ENCODE measurements at places on chromosomes 16 and 17.

DNA sequence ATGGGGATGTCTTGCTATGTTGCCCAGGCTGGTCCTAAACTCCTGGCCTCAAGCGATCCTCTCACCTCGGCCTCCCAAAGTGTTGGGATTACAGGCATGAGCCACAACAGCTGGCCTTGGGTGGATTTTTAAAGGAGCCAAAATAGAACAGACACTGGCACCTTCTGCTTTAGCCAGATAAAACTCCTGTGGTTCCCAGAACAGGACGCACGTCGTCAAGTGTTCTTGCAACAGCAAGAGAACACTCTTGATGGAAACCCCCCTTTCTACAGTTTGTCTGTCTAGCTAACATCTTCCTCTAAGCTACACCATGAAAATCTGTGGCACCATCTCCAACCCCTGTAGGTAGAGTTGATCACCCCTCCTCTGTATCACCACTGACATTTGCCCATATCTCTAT, 122.6 kb downstream of the NPIPB5 start:
- no peak for DNase-seq

GRCh38 chr17:2395258-2396181, 5.3 kb downstream of the MNT start:
- no peak for DNase-seq

DNA sequence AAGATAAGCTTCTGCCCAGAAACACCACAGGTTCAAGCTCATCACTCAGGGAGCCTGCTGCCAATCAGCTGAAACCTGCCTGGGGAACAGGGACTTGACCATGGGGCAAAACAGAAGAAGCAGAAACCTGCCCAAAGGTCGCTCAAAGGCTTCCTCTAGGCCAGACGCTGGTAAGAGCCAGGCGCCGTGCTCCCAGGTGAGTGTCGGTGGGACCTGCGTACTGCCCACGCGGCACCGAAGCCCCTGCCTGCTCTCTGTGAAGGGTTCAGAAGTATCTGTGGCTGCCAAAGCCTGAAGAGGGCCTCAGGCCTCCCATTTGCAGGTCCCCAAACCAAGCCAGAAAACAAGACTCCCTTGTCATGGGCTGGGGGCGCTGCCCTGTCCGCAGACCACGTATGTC, 10.4 kb downstream of the SGSH start:
- DNase-seq = no peak

DNA sequence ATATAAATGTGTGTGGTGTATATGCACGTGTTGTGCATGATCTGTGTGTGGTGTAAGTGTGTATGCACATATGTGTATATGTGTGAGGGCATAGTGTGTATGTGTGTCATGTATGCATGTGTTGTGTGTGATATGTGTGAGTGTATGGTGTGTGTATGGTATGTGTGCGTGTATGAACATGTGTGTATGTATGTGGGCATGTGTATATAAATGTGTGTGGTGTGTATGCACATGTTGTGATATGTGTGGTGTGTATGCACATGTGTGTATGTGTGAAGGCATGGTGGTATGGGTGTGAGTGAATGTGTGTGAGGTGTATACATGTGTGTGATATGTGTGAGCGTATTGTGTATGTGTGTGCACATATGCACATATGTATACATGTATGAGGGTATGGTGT, 198.7 kb downstream of the RBFOX3 start:
- DNase-seq = no peak

DNA sequence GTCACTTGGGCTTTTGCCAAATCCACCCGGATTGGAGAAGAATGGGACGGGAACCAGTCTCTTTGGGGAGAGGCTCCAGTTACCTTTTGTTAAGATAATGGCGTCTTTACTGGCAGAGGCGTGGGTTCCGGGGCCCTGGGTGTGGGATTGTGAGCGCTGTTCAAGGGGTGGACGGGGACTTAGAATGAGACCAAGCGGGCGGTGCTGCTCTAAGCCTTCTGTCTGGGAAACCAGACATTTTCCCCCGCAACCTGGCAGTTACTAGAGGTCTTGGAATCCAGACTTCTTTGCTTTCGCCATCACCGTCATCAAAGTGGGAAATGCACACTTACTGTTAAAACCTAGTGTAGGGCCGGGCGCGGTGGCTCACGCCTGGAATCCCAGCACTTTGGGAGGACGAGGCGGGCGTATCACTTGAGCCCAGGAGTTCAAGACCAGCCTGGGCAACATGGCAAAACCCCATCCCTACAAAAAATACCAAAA, 706 bp downstream of the TEN1 start:
- DNase-seq = no peak

All from nucleus accumbens (tissue), 56 donors.